ENCODE measurements at places on chromosomes 6 and 20.

- DNase-seq, result no peak
Observed at GRCh38 chr6:143739341-143739851, 61.6 kb downstream of the PHACTR2 start.

GRCh38 chr6:166853371-166854325 lies 102.7 kb downstream of the RNASET2 start:
- no peak for DNase-seq

GRCh38 chr6:155738602-155739105 lies 283.0 kb upstream of the NOX3 start:
- no peak for DNase-seq

GRCh38 chr6:53440336-53440945 lies 91.7 kb upstream of the ELOVL5 start:
- DNase-seq, result no peak
